ENCODE measurements at places on chromosomes 4 and X.

GRCh38 chrX:142483965-142484364, 278.9 kb upstream of the MAGEC2 start:
- DNase-seq: no peak

GRCh38 chr4:139873111-139873860, 207.7 kb downstream of the MGST2 start:
- no peak for DNase-seq

DNA sequence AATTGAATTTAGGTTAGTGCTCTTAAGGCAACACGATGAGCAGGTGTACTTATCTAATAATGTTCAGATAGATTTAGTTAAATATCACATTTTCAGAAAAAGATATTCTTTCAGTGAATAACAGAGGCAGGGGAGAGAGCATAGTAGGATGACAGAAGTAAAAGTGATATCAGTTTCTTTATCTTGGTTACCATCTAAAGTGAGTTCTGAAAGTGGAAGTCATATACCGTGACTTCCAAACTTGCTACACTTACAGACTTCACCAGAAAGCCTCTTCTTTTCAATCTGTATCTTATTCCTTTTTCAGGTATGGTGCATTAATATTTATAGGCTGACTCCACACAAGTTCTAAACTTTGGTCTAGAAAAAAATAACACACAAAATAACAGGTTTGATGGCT, 124.9 kb downstream of the POU4F2 start:
- DNase-seq: no peak

DNA sequence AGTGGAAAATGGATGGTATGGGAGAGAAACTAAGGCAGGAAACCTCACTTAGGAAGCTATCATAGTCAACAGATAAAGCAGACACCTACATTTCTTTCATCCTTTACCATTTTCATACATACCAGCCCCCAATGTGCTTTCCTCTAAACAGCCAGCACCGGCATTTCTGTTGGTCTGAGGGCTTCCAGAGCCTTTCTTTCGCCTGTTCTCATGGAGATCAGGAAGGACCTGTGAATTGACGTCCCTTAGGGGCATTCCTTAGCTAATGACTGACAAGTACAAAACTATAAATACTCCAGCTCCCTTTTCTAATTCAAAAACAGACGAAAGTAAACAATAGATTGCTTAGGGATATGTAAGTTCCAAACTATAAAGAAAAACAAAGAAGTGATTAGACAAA, 215.5 kb upstream of the CNKSR2 start:
- no peak for DNase-seq

GRCh38 chrX:112826023-112826422, 14.6 kb downstream of the AMOT start:
- no peak for DNase-seq

GRCh38 chrX:47384502-47384901, 14.1 kb downstream of the ZNF157 start:
- DNase-seq: peak; percentile 66

GRCh38 chr4:155094201-155094820, 114.1 kb upstream of the NPY2R start:
- DNase-seq: no peak

- DNase-seq: no peak
Observed at GRCh38 chrX:123742440-123742839, 9.6 kb upstream of the THOC2 start.

GRCh38 chr4:138835832-138836533, 179.6 kb upstream of the NOCT start:
- DNase-seq: no peak

DNA sequence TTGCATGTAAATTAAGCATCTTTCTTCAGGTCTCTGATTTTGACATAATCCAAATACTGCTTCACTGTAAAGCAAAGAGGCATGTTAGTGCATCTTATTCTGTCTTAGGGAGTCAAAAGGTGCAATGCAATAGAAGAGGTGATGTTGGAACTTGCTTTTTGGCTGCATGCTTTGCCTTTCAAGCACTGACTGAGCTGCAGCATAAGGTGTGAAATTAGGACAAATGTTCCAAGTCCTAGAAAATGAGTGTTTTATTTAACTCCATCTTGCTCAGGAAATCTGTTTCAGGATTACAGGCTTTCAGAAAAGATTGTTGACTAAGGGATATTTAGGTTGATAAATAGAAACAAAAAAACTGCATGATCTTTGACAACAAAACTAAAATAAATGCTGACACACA, 30.8 kb downstream of the NAA11 start:
- DNase-seq: no peak

DNA sequence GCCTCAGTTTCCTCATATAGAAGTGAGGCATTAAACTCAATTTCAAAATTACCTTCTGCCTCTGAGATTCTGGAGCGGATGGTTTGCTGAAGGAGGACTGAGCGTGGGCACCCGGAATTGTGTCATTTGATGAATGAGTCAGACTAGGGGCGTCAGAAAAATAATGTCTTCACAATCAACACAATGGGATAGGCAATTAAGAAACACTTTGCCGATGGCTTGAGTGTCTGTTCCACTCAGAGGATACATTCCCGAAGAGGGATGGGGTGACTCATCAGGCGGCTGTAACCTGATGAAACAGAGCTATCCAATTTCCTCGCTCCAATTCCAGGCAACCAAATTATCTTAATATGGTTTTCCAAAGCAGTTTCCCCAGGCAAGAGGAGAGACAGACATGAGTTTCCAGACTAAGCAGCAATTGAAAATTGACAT, 1.2 kb upstream of the CHRNA9 start:
- peak; percentile 80 for DNase-seq

GRCh38 chr4:11483046-11483445, 54.4 kb upstream of the HS3ST1 start:
- DNase-seq: no peak

DNA sequence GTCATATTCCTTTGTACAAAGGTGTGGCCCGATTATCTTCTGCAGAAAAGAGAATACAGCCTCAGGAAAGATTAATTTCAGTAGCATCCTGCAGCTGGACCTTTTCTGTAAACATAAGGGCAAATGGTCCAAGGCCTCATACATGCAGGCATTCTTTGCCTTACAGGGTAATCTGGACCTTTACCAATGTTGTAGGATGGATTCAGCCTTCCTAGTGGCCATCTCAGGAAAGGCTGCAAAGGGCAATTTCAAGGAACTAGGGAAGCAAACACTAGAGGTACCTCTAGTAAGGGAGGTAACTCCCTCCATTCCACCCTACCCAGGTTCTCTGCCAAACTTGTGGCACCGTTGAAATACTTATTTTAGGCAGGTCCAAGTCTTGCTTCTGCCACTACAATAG, 43.0 kb downstream of the UGT2B28 start:
- no peak for DNase-seq

DNA sequence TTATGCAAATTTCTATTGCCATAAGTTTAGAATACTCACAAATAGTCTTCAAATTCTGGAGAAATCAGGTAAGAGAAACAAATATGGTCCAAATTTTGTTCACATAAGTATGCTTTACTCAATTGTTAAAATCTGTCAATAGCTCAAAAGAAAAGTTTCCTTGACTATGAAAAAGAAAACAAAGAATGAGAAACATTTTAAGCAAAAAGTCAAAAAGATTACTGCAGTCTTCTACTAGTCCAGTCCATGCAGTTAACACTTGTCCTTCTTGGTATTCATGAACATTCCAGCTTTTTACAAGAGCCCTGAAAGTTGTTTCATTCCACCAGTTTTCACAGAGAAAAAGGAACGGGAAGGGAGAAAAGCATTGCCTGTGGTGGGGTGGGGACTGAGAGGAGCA, 54.7 kb upstream of the ZXDA start:
- no peak for DNase-seq

DNA sequence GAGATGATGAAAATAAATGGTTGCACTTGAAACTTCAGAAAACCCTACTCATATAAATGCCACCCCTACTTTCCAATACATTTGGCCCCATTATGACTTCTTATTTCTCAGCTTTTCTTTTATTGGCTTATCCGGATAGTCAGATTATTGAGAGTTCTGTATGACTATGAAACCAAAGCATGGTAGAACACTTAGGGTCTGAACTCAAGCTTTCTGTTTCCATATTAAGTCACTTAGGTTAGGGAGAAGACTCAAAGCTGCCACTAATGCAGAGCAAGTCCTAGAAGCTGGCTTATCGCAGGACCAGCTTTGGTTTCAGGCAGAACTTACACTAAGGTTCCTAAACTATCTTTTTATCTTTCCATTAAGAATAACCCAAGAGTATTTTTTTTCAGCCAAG, 229.9 kb upstream of the CPEB2 start:
- DNase-seq: no peak

DNA sequence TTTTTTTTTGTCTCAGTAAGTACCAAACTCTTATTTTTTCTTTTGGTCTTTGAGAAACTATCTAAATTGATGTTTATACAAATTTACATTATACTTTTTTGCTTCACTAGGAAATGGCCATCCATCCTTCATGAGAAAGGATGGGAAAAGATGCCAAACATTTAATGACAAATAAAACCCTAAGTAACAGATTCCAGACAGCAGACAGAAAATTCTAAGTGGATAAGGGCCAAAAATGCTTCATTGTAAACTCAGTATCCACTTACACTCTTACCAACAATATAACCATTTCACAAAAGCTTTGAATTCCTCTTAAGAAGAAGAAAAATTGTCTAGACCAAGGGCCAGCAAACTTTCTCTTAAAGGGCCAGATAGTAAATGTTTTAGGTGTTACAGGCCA, 3.5 kb downstream of the GUCY1B1 start:
- DNase-seq: no peak

GRCh38 chrX:25003066-25003849, 12.5 kb downstream of the ARX start:
- DNase-seq: peak; percentile 83

GRCh38 chr4:139764182-139764581, 98.6 kb downstream of the MGST2 start:
- no peak for DNase-seq

DNA sequence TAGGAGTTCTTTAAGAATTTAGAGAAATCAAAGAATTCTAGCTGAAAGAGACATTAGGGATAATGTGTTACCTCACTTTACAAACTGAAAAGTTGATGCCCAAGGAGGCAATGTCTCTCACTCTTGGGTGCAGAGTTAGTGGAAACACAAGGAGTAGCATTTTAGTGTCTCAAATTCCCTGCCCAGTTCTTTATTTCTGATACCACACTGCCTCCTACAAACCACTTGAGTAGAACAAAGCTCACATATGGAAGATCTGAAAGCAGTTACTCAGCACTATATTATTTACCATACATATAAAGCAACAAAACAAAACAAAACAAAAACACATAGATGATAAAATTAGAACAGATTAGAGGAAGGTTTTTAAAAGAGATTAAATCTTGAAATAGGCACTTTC, 124.2 kb downstream of the REELD1 start:
- no peak for DNase-seq

DNA sequence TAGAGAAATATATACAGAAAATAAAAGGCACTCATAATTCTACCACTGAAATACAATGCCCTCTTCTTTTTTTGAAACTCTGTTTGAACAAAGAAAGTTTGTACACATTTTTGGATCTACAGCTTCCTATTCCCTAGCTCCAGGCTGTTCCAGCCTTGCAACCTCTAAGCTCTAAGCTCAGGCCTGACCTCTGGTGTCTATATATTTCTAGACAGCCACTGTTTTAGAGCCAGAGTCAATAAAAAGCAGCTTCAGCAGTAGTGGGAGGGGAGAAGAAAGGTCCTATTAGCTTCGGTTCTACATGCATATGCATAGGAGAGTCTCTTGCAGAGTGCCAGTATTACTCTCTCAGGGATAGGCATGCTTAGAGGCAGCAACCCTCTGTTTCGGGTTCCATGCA, 39.7 kb downstream of the CLDN2 start:
- DNase-seq: peak; percentile 29

DNA sequence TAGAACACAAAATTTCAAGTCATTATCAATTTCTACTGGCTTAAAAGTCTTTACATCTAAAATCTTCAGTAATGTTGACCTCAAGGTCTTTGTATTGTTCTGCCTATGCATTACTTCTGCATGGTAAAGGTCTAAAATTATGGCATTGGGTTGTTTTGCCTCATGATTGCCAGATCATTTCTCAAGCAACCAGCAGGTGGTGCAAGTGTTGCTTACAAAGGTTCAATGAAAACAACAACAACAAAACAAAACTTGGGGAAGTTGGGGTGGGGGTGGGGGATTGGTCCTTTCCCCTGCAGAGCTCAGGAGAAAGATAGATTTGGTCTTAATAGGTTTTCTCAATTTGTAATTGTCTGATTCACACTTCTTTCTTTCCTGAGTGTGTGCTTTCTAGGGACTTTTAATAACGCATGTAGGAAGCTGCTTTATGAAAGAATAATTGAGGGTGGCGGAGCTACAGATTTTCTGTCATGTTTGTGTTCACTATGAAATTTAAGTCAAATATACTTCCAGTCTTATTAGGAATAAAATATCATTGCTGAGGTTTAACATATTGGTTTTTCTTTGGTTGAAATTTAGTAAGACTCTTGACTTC, 145.1 kb downstream of the COL4A5 start:
- DNase-seq: no peak

DNA sequence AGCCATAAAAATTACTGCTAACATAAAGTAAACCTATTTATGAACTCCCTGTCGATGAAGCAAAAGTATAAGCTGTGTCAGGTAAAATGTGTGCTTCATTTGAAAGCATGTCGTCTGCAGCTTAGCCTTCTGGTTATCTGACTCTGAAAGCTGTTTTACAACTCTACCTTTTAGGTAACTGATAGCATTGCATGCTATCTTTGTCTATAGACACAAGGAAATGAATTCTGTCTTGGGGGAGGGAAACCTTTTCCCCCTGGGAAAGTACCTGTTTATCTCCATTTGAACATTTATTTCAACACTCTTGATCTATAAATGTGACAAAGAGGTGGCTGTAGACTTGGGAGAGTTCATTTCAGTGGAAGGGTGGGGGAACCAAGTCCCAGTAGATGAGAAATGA, 51.4 kb downstream of the RAB40A start:
- no peak for DNase-seq

- DNase-seq: no peak
Observed at GRCh38 chr4:40455340-40455902, 120.3 kb downstream of the CHRNA9 start.

All from osteoblast (primary cell).